COLO829 (cell line): ENCODE measurements at places on chromosomes 7 and 10.

DNA sequence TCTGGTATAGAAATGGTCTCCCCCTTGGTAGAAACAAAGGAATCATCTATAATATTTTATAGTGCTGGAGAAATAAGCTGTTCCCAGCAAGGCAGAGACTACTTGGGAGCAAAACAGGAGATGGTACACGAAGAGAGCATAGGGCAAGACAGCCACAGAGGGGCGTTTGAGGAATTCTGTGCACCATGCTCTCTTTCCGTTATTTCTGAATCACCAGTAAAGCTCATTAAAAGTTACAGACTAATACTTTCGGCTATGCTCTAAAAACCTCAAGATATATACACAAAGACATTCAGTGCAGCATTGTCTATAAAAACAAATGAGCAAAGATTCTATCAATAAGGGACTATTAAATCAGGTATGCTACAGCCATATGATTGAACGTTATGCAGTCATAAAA is 68.5 kb upstream of the FHIP2A start:
- no peak for DNase-seq

DNA sequence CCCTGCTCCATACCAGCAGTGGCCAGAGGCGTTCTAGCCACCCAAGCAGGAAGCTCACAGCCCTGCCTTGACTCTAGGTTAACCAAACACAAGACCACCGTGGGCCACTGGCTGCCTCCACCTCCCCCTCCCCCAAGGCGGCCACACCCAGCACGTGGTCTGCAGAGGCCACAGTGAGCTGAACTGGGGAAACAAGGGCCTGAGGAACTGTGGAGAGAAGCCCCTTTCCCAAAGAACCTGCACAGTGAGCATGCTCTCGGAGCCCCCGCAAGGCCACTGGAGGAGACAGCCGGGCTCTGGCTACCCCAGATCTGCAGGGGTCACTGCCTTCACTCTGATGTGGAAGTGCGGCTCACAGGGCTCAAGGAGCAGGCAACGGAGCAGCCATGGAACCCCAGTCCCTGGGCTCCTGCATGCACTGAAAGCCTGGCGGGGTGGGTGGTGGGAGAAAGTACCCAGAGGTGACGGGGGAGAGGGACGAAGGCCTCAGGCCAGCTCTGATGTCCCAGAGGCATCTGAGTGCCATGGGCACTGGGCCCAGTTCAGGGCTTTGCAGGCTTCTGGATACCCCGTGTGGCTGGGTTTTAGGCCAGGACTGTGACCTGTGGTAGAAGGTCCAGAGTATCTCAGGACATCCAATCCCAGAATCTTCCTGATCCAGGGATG is 189.2 kb downstream of the EBF3 start:
- no peak for DNase-seq

DNA sequence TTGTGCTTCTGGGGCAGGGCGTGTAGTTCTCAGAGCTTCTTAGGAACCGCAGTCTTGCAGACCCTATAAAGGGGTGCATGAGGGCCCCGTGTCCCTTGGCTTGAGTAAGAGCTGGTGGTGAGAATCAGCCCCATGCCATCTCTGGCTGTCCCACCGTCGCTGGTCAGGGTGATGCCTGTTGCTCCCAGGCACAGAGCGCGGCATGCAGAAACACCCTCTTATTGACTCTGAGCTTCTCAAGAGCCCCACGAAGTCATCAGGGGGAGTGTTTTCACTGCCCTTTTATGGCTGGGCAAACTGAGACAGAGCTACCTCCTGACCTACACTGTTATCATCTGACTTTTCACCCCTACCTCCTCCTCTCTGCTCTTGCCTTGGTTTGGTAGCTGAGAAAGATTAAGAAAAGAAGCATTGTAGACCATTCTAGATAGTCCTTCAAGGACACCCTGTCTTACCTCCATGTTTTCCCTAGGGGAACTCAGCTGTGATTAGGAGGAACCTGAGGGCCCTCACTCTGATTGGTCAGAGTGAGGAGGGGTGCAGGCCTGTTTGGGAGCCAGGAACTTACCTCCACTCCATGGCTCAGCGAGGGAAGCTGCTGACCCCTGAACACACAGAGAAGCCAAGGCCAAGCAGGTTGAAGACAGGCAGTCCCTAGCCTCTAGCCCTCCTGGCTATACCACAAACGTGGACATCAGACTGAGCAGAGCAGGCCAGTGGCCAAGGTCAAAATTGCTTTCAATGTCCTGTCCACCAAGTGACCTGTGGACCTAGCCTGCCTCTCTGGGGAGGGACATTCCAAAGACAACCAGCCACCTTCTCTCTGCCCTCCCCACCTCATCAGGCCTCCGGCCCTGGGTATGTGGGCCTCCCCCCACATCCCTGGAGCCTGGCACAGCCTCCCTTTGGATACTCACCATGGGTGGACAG is 17.6 kb downstream of the UNC5B start:
- DNase-seq, result no peak

DNA sequence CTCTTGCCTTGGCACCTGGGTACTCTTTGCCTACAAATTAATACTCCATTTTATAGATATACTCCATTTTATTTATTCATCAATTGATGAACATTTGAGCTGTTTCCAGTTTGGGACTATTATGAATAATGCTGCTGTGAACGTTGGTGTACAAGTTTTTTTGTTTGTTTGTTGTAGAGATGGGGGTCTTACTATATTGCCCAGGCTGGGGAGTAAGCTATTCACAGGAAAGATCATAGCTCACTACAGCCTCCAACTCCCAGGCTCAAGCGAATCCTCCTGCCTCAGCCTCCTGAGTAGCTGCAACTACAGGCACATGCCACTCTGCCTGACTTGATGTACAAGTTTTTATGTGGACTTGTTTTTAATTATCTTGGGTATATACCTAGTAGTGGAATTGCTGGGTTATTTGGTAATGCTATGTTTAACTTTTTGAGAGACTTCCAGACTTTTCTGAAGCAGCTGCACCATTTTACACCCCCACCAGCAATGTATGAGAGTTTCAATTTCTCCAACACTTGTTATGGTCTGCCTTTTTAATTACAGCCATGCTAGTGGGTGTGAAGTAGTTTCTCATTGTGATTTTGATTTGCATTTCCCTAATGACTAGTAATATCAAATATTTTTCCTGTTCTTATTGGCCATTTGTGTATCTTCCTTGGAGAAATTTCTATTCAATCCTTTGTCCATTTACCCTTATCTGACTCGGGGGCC is 15.9 kb downstream of the WBP1L start:
- no peak for DNase-seq

DNA sequence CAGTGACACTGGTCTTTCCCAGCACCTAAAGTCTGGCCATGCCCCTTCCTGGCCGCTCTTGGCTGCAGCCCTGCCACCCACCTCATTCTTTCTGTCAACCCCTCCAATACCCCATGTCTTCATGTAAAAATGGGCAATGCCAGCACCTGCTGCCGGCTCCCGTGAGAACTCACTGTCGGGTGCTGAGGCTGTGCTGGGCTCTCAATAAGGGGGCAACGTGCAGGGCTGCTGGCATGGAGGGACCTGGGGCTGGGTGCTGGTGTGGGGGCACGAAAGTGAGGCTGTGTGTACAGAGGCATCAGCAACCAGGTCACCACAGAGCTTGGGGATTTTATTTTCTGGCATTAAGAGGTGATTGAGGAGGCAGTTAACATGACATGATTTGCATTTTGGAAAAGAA is 65.3 kb downstream of the ALOX5 start:
- DNase-seq, result no peak

GRCh38 chr7:151724920-151725584 is 151.9 kb downstream of the PRKAG2 start:
- DNase-seq, result no peak

- no peak for DNase-seq
Observed at GRCh38 chr10:20922451-20922850, 25.3 kb upstream of the NEBL start.

DNA sequence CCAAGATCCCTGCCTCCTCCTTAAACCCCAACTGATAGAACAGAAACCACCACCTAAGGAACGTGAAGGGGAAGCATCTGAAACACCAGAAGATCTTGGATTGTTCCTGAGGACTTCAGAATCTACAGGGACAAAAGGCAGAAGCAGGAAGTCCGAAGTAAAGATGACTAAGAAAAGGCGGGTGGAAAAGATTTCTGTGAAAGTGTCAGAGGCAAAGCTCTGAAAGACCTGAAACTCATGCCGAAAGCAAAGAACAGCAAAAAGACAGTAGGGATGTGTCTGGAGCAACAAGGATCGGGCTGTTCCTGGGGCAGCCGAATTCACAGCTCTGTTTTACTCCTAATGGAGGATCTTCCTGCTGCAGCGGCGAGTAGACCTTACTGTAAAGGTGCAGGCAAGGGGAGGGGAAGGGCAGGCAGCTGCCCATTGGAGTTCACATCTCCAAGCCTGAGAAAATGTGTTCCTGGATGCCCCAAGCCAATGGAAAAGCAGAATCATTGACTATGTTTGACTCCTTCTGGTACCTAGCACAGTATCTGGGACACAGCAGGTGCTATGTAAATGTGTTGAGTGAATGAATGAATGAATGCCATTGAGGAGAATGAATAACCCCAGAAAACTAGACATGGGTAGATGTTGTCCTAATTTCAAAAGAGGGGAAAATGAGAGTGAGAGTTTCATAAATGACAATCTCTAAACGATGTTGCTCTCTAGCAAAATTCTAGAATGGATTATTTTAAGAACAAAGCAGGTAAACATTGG is 40.4 kb downstream of the PDIA4 start:
- no peak for DNase-seq

- no peak for DNase-seq
Observed at GRCh38 chr10:87915989-87916388, 52.6 kb downstream of the PTEN start.

- no peak for DNase-seq
Observed at GRCh38 chr10:31028081-31028480, 3.6 kb downstream of the ZNF438 start.

- DNase-seq, result no peak
Observed at GRCh38 chr10:20986049-20986448, 88.9 kb upstream of the NEBL start.

DNA sequence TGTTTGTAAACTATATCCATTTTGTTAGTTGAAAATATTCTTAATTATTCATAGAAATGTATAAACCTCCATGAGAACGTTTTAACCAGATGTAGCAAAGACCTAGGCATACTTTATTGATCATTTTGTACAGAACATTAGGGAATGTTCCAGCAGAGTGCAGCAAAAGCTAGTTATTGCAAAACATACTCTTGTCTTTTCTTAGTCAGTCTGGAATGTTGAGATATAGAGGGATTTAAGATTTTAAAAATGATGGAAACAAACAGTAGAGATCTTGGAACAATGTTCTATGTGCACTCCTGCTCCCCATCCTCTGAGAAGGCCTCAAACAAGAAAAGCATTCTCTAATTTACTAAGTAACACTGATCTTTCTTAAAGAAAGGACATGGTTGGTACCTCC is 292.1 kb downstream of the BBS9 start:
- DNase-seq, result no peak

DNA sequence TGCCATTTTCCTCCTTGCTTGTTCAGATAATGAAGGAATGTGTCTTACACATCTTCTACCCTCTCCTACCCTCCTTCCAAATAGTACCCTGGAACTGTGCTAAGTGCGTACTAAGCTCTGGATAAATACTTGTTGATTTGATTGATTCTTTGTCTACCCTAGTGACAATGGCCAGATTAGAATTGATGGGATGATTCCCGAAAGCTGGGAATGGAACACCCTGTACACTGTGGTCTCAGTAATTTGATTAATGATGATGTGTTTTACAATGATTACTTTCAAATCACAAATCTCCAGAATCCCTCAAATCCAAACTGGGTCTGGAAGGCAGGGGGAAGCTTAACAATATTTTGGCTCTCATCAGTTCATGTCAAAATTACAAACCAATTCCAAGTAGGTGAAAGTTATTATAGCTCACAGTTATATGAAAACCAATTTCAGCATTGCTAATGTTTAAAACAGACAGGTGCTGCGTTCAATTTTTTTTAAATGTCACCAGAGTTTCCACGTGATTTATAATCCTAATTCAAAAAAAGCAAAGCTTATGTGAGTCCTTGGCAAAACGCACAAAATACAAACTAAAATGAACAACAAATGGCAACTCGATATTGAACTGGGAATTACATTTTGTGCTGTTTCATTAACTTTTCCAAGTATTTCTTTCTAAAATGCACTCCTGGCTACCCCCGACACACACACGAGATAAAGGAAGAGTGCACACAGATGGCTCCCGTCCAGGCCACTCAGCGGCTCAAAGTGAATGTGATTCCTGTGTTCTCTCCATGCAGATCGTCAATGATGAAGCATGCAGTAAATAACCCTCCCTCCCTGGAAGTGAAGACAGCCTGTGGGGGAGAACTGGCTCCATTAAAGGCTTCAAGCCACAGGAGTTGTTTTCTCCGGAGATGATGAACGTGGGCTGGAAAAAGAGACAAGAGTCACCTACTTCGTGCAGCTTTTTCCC is 21.7 kb upstream of the ADRB1 start:
- DNase-seq, result no peak

GRCh38 chr10:124386186-124387077 is 32.3 kb downstream of the OAT start:
- no peak for DNase-seq

DNA sequence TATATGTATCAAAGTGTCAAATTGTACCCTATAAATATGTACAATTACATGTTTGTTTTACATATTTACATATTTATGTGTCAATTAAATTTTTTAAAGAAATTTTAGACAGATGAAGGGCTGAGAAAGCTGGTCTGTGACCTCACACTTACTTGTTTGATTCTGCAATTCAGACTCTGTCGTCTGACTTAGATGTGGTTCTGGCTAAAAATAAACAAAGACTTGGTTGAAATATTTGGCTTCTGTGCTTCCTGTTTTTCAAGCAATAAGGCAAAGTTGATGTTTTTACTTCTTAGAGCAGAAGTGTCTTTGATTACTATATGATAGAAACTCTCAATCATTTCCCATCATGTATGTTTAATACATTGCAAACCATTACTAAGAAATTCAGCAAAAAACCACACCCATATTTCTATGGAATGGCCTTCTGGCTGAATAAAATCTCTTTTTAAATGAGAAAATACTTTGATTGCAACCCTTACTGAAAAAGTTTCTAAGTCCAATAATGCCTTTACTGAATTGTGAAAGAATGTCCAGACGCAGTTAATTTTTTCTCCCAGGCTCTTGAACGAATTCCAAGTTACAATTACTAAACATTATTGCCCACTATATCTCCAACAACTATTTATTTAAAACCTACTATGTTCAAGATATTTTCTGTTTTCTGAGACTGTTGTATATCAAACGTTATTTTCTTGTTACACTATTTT is 59.5 kb upstream of the PRKG1 start:
- DNase-seq, result no peak

DNA sequence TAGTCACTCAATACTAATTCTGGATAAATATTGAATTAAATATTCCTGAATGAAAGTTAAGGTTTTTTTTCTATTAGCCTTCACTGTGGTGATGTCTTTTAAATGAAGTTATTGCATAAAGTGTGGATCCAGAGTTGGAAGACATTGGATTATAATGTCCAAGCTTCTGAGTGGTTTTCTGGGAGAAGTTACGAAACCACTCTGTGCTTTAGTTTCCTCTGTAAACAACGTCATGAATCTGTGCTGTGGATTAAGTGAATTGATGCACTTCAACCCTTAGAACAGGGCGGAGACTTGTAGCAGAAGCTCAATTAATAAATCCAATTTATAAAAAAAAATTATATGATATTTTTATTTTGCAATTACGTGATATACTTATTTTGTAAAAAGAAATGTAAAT is 271.7 kb downstream of the BICC1 start:
- DNase-seq, result no peak

GRCh38 chr7:75638594-75639070 is 100.1 kb downstream of the HIP1 start:
- no peak for DNase-seq
